ENCODE measurements at places on chromosomes 13 and 19.

DNA sequence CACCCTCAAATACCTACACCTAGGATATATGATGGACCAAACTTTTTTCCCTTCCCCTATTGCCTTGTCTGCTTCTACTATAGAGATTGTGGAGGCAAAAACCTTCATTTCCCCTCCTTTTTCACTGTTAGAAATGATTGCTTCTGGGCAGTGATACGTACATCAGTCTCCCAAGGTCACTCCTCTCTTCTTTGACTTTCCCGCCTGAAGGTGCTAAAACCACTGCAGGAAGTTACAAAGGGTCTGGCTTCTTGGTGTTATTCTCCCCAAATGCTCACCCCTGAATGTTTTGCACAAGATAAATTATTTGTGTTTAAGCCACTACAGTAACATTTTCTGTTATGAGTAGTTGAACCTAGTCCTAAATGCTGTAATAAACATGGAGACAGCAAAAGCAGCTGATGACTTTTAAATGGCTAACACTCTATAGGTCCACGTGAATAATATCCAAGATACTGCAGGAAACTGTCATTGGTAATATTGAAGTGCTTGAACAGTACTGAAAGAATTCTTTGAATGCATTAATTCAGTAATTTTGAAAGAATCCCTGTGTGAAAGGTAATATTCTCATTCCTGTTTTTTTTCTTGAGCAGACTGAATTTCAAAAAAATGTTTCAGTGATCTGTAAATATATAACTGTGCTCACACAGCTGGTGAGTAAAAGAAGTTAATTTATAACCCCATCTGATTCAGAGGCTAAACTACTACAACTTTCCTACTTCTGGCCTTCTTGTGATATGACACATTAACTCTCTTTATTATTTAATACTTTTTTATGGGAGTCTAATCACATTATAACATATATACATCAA lies 865.1 kb downstream of the EFNB2 start:
- no peak for DNase-seq

- no peak for DNase-seq
Observed at GRCh38 chr13:53206455-53206854, 177.8 kb downstream of the OLFM4 start.

GRCh38 chr19:46493236-46494145 lies 2.2 kb downstream of the PNMA8B start:
- no peak for DNase-seq

DNA sequence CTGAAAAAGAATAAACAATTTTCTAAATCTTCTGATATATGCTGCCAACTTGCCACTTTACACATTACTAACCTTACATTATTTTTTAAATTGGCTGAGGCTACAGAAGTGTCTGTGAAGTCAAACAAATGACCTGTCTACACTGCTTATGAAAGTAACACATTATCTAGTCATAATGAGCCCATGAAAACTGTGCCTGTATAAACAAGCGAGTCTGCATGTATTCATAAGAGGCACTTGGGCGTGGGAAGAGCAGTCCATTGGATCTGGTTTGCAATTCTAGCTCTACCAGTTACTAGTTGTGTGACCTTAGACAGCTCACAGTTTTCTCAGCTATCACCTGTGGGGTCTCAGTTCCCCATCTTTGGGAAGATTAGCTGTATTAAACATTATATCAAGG lies 3.1 kb downstream of the VPS36 start:
- DNase-seq: no peak

DNA sequence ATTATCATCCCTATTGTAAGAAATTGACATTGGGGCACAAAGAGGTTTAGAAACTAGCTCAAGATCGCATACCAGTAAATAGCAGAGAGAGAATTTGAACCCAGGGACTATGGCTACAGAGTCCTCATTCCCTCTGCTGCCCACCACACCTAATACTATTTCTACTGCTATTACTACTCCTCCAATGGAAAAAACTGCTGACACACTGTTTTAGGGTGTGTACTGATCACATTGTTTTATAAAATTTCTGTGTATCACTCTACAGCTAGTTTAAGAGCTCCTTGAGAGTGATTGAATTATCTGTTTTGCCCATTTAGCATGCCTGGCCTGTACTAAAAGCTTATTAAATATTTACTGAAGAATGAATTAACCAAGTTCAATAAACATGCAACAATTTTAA lies 552.4 kb downstream of the GPC5 start:
- DNase-seq: no peak

- no peak for DNase-seq
Observed at GRCh38 chr13:22111961-22112360, 441.1 kb downstream of the FGF9 start.

DNA sequence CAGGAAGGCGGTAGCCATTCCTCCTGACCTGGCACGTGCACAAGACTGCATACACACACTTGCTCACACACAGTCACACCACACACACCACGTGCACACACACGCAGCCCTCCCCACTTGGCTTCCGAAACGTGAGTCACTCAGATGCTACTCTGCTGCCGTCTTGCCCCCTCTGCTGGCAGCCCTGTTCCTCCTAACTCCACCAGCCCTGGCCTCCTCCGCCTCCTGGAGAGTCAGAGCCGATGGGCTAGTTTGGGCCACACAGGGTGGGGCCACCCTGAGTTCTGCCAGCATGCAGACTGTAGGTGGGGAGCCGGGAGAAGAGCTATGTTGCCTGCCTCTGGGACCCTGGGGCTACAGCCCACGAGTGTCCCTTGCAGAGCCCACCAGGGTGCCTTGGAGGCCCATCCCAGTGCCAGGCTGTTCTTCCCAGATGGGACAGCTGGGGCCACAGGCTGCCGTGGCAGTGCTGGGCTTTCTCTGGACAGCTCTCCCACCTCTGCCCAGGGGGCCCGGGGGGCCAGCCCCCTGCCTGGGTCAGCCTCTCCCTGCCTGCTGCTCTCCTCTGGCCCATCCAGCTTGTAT lies 12.1 kb downstream of the PIN1 start:
- no peak for DNase-seq

- DNase-seq: no peak
Observed at GRCh38 chr13:74973935-74974879, 507.8 kb downstream of the TBC1D4 start.
